Hypothalamus (tissue), 51 donors: ENCODE measurements at places on chromosomes 5 and 9.

- DNase-seq, result no peak
These were observed 663.2 kb upstream of the RGMB start for GRCh38 chr5:98110282-98110691.

DNA sequence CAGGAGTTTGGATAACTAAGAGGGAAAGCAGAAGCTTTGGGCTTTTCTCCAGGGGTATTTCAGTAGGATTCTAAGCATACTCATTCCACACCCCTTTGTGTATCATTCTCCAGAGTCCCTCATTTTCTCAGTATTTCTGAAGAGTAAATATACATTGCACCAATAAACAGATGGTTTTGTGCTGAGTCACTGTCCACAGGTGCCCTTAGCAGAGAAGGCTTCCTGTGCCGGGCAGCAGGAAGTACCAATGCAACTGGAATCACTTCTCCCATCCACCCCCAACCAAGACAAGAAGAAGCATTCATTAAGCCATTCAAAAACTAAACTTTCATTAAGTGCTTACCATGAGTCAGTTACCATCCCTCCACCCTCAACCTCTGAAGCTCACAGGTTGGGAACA is 3.6 kb upstream of the CCNJL start:
- no peak for DNase-seq

DNA sequence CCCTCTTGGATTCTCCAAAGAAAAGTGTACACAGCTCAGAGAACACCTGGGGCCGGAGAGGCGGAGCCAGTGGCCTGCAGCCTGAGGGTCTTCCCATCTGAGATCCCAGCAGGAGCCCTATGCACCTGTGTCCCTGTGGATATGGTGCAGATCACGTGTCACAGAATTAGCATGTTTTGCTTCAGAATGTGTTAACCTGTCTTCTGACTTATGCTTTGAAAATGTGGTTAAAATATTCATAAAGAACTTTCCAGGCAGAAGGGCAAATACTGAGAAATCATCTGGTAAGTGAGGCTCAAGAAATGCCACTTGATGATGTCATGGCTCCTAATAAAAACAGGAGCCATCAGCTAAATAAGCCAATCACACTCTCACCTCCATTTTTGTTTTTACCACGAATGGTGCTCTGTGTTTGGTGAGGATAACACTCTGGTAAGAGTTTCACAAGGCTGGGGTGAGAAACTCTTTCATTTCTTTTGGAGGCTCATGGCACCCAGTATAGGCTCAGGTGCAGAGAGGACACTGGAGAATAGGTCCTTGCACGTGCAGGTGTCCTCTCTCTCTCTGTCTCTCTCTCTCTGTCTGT is 279.8 kb downstream of the FSTL4 start:
- no peak for DNase-seq

DNA sequence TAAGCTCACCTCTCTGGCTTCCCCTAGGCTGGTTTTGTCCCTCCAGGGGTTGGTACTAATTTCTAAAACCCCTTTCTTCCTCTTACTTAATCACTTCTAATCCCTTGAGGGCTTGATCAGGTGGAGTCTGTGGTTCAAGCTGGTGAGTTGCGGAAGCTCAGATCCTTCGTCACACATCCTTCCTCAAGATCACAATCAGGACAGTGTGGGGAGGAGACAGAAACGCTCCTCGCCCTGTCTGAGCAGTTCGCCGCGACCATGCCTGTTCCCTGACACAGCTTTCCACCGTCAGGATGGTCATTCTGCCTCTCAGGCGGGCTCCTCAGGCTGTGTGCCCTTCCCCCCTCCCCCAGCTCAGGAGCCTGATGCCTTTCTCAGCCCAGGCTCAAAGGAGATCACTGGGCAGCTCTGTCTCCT is 24.3 kb downstream of the CPLX2 start:
- DNase-seq, result no peak

DNA sequence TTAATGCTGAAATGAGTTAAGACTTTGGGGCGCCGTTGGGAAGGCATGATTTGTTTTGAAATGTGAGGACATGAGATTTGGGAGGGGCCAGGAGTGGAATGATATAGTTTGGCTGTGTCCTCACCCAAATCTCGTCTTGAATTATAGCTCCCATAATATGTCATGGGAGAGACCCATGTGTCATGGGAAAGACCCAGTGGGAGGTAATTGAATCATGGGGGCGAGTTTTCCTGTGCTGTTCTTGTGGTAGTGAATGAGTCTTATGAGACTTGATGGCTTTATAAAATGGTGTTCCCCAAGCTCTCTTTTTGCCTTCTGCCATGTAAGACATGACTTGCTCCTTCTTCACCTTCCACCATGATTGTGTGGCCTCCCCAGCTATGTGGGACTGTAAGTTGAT is 5.1 kb downstream of the SLC25A48 start:
- no peak for DNase-seq

DNA sequence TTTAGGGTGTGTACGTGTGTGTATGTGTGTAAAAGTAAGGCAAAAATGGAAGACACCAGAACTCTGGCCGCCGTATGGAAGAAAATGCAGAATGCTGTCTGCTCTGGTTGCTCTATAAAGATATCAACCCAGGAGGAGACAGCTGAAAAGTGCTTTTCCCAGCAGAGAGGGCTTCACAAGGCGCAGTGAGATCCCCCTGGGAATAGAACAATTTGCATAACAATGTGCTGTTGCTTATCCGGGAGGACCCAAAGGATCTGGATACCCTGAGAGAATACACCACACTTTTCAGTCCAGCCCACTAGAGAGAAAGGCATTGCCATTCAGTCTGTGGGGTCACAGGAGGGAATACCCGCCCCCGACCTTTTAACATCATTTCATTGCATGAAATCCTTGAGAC is 230.6 kb downstream of the EBF1 start:
- DNase-seq, result no peak

DNA sequence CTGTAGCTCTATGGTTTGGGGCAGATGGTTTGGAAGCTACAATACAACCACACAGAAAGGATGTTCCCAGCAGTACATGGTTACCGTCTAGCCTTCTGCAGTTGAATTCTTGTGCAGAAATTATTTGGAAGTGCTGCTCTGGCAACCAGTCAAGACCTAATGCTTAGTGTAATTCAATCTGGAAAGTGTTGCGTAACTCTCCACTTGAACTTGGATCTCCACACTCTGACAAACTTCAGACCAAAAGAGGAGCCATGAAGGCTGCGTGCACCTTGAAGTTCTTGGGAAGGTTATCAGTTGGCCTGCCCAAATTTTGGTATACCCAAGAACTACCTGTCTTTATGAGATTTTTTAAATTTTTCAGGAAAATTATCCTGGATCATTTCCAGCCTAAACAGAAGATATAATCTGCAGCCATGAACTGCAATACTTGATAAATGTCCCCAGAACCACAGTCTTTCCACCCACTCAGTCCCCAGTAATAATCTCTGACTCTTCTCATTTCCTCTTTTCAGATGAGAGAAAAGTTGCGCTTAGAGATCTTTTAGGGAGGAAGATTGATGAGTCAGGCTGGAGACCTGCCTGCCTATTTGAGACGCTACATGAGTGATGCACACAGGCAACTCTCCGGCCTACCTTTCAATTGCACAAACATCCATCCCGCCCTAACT is 159.9 kb downstream of the FANCC start:
- DNase-seq, result no peak

DNA sequence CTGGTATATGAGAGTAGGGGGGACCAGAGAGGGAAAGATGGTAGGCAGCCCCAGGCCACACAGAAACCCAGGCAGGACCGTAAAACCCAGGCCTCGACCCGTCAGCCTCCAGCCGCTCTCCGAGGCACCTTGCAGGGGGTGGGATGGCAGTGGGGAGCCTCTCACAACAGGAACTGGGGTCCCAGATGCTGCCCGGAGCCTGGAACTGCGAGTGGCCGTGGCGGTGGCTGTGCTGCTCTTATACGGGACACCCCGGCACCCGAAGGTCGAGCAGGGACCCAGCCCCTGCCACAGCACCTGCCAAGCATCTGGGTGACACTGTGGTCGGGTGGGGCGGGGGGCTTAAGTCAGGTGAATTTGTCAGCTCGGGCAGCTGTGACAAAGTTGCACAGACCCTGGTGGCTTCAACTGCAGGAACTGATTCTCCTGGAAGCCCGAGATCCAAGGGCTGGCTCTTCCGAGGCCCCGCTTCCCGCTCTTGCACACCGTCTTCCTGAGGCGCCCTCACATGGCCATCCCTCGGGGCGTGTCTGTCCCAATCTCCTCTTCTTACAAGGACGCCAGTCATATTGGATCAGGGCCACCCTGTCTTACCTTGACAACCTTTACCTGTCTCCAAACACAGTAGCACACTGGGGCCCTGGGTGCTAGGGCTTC is 47.6 kb upstream of the EGFL7 start:
- DNase-seq, result no peak
